ENCODE measurements at places on chromosomes 1 and 21.

DNA sequence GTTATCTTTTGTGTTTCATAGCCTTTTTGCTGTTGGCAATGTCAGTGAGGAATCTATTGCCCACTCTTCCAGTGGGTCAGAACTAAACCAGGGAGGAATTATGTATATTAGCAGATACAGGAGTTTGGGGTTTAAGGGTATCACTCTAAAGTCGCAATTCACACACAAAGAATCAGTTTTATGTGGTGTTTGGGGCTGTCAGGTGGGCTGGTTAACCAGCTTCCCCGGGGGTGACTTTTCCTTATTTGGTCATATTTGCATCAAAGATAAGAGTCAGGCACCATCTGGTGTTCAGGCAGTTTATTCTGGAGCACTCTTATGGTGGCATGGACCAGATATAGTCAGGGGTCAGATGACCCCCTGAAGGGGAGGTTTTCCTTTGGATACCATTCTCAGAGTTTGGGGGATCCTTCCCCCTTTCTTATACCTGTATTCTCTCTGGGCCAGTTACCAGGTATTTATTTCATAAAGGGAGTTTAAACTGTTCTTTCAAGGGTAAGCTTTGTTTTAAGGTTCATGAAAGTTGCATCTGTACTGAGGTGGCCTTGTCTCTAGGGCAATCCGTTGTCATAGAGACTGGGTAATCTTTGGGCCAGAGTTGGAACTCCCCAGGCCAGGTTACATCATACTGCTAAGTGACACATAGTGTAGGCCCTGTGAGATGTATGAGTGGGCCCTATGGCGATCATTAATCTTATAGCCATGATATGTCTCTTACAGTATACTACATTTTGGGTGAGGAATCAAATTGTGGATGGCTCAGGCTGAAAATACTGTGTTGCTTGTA is 148.2 kb downstream of the RWDD3 start:
- no peak for DNase-seq

DNA sequence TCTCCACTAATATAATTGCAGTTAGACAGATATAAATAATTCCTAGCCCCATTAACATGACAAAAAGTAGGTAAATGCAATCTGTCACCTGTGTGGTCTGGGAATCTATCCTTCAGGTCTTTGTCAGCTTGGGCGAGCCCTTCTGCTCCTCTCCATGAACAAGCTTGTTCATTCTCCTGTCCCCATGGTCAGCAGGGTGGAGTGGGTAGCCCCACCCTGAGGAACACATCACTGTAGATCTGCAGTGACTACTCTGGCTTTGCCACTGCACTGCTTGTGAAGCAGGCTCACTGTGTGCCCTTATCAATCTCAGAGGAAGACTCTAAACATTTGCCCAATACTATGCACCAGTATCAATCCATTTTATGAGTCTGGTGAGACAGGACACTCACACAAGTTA is 279.0 kb downstream of the MATN1 start:
- no peak for DNase-seq

DNA sequence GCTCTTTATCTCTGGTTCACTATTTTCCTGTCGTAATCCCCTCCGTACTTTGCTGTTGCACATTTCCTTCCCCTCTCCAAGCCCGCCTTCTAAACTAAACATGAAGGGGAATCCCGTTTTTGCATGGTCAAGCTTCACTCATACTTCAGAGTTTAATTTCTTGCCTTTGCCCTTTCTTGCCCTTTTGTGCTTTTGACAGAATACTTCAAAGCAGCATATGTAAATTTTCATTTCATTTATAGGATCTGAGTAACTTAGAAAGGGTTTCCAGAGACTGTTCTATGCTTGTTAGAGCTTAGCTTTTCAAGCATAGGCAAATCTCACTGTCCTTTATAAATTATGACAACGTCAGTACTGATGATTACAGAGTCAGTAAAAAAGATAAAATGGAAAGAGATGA is 27.7 kb downstream of the SPATA45 start:
- DNase-seq = no peak

DNA sequence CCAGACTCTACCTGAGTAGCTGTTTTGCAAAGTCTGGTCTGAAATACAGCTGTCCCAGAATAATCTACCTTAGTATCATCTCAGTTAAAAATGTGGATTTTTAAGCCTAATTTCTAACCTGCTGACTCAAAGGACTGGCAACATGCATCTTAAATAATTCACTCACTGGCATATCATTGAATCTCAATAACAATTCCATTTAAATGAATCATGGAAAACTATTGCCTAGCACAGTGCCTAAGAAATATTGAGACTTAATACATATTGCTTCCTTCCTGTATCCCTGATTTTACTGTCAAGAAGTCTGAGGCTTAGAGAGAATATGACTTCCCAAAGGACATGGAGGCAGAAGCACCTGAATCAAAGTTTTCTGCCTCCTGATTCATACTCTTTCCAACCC is 3.1 kb downstream of the CCDC190 start:
- no peak for DNase-seq

GRCh38 chr1:196655071-196655470 is 3.2 kb downstream of the CFH start:
- no peak for DNase-seq

DNA sequence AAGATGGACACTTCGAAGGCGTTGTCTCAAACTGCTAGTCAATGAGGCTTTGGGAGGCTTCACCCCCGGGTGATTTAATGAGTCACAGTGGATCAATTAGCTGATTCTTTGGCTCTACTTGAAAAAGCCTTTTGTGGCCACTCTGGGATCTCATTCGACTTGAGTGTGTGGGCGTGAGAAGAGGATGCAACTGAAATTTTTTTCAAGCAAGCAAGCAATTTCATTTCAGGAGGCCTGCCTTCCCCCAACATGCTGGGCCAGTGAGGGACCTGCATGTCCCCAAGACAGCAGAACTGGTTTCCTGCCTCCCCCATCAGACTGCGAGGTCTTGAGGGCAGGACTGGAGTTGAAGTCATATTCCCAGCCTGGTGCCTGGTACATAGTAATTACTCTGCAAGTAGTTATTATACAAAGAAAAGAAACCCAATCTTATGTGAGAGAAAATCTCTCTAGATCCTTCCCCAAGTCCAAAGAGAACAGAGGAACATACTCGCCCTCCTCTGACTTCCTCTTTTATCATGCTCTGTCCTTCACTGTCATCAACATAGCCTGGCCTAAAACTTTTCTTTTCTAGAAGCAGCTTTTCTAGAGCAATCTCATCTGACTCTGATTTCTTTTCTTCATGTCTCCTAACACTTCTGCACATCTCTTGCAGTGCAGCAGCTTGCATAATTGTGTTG is 22.7 kb downstream of the SYT6 start:
- no peak for DNase-seq

- DNase-seq = no peak
These were observed 124.0 kb downstream of the EDEM3 start for GRCh38 chr1:184630679-184631060.

- DNase-seq = no peak
These were observed 231.3 kb upstream of the VAMP3 start for GRCh38 chr1:7539769-7540175.

GRCh38 chr21:41112740-41113692 is 54.9 kb upstream of the BACE2 start:
- no peak for DNase-seq

DNA sequence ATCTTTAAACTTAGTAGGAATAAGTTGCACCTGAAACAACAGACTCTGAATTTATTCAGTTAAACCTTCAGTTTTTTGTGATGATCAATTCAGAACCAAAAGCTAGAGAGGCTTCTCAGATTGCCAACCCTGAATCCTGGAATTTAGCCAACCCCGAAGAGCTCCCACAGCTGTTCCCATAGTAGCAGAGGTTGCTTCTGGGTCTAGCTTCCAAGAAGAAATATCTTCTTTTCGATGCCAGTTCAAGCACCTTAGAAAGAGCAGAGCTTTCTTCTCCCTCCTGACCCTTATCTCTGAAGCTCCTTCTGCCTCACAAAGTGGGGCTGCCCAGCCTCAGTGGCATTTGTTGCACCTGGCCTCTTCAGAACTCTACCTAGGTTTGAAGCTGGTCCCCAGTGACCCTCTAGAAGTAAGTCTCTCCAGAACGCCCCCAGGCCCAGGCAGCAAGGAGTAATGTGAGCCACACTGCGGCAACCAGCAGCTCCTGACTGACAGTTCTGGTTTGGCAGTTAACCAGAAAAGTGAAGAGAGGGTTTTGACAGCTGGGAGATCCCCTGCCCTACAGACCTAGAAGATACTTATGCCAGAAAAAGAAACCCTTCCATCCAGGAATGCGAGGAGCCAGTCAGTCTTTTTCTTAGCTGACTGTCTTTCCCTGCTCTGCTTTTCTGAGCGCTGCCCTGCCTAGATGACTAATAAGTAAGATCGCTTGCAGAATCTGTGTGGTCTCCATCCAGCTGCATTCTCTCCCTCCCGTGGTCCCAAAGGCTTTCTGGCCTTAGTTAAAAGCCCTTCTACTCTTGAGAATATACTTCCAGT is 165.9 kb downstream of the ADGRL4 start:
- DNase-seq = no peak

GRCh38 chr21:41624674-41625310 is 116.8 kb upstream of the TMPRSS2 start:
- no peak for DNase-seq

- no peak for DNase-seq
These were observed 20.4 kb upstream of the TMEM52 start for GRCh38 chr1:1939296-1940122.

DNA sequence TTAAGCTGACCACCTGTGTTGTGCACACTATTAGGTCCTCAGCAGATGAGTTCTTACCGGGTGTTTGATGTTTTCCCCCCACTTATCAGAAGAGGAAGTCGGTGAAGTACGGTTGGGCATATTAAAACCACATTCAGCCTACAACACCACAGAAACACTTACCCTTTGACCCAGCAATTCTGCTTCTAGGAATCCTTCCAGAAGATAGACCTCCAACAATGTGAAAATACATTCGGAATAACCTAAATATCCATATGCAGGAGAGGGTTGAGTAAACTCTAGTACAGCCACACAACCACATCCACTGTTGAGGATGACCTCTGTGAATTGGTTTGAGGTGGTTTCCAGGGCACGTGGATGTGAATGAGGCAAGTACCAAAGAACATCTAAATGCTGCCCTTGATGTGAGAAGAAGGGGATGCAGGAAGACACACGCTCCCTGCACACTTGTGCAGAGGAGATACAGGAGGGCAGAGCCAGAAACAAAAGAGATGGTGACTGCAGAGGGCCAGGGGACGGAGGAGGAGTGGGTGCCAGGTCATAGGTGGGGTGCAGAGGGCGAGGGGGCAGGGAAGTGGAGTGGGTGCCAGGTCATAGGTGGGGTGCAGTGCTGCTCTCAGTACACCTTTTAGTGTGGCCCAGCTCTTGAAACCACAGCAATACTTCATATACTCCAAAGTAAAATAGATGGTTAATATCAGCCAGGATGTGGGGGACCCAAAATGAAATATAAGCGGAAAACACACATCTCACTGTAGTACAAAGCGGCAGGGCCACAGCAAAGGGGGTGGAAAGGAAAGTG is 12.8 kb downstream of the ADARB1 start:
- DNase-seq = no peak

DNA sequence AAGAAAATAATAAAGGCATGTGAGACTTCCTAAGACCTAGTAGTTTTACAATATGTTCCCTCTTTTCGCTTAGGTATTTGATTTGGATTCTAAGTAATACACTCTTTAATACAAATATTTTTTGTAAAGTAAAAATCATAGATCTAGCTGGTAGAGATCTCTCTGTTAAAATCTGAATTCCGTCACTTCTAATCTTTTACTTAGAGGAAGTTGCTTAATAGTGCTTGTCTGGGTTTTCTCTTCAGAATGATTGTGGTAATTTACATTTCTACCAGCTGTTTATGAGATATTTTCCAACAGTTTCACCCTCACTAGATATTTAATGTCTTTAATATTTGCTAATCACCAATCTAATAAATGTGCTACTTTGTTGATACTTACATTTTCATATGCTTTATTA is 23.3 kb downstream of the RBM11 start:
- DNase-seq = no peak

DNA sequence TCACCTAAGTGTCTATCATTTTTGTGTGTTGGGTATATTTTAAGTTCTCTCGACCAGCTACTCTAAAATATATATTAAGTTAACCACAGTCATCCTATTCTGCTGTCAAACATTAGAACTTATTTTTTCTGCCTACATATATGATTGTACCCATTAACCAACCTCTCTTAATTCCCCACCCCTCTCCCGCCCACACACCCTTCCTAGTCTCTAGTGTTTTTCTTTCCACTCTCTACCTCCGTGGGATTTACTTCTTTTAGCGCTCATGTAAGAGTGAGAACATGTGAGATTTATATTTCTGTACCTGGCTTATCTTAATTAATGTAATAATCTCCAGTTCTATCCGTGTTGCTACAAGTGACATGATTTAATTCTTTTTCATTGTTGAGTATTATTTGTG is 26.6 kb downstream of the KCNK2 start:
- DNase-seq = no peak

DNA sequence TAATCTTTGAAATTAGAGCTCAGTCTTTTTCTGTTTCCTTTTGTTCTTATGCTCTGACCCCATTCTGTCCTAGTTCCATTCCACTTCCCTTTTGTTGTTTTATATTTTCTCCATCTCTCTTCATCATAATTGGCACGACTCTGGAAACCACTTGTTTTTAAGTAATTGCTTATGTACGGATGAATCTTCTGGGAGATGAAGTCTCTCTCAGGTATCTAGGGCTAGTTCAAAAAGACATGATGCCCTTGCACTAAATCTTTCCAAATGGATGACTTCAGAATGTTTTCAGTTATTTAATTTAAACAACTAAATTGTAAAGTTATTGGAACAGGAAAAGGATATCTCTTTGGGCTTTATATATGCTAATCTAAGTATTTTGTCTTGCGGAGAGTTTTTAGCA is at the start of gene OR6F1:
TSS of gene OR6F1 (minus strand) at position 101 of the 400 bp plus-strand sequence. CDS start 3,891 bp downstream, outside the sequence.
- no peak for DNase-seq

GRCh38 chr1:15510611-15511405 is 13.2 kb downstream of the CASP9 start:
- no peak for DNase-seq

DNA sequence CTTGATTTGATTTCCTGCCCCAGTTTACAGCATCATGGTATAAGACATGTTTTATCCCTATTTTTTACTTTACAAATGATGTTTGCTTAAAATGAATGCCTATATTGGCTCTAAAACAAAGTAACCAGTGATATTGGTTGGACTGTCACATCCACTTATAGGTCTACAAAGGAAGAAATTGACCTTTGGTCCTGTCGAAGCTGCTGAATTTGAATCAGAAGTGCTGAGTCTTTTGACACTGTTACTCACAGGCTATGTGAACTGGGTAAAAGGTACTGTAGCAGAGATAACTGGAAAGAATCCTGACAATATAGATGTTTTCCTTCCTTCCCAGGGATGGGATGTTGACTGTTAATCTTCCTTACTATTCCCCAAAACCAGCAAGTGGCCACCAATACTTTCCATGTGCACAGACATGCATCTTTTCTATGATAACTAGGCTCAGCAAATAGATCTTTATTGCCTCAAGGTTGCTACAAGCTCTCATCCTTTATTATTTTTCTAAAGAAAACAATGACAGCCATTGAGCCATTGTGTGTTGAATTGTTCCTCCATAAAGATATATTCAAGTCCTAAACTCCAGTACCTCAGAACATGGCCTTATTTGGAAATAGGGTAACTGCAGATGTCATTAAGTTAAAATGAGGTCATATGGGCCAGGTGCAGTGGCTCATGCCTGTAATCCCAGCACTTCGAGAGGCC is 175.9 kb upstream of the NR5A2 start:
- no peak for DNase-seq
